ENCODE measurements at places on chromosomes 5 and 9. TPM values are rescaled to one million over a fixed set of nuclear protein-coding genes. Genes with fewer than 3 reads are reported as not detected.

- no peak for DNase-seq
These were observed 328.8 kb downstream of the PRELID2 start for GRCh38 chr5:145506185-145506850.

DNA sequence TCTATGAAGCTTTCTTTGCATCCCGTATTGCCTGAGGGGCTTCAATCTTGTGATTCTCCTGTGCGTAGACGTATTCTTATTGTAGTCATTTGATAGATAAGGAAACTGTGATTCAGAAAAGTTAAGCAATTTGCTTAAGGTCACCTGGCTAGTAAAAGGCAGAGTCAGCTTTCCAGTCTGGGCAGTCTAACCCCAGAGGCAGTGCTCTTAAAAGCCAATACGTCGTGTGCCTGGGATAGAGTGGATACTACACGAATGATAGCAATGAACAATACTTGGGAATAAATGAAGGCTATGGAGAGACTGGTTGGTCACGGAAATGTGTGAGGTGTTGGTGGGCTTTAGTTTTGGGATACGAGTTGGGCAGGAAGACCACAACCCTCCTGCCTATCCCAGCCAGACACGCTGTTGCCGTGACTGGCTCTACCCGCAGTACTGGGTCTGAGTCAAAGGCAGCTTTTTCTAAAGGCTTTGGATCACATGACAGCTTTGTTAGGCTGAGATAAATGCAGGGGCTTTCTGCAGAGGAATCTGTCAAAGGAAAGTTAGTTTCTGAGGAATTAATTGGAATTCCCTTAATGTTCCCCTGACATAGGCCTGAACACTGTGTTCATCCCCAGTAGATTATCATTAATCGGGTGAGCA is 302.6 kb downstream of the KIF4B start:
- no peak for DNase-seq

Gene FCN2
- not detected for total RNA-seq

GRCh38 chr5:84063041-84063440 is 321.6 kb downstream of the EDIL3 start:
- no peak for DNase-seq

DNA sequence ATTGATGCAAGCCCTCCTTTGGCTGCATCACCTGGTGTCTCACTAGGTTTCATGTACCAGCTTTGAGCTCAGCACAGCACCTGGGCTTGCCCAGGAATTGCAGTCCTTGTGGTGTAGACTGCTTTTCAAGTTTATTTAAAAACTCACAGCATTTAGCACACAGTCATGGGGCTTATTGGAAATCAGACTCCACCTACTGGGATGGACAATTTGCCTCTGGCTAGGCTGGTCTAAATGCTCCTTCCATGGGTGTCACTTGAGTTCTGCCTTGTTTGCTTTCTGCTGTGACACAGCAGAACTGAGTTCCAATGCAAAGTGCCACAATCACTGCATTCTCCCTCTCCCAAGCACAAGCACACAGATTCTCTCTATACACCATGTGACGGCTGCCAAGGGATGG is 453.3 kb downstream of the GABRG2 start:
- DNase-seq, result no peak

All from HT1080 (cell line).